ENCODE measurements at places on chromosomes 3 and 15.

DNA sequence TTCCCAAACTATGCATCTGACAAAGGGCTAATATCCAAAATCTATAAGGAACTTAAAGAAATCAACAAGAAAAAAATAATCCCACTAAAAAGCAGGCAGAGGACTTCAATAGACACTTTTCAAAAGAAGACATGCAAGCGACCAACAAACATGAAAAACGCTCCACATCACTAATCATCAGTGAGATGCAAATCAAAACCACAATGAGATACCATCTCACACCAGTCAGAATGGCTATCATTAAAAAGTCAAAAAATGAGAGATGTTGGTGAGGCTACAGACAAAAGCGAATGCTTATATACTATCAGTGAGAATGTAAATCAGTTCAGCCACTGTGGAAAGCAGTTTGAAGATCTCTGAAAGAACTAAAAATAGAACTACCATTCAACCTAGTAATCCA is 20.2 kb downstream of the CFAP44 start:
- no peak for DNase-seq

- DNase-seq, result no peak
Observed at GRCh38 chr15:75185271-75186029, 16.2 kb upstream of the C15orf39 start.

- DNase-seq, result no peak
Observed at GRCh38 chr3:42653560-42654330, at the start of gene ZBTB47. TSS of gene ZBTB47 (plus strand) at chr3:42653697. CDS start at chr3:42658356, 4,659 bp downstream.

GRCh38 chr3:106715286-106715685 is 662.0 kb upstream of the CCDC54 start:
- DNase-seq, result no peak

DNA sequence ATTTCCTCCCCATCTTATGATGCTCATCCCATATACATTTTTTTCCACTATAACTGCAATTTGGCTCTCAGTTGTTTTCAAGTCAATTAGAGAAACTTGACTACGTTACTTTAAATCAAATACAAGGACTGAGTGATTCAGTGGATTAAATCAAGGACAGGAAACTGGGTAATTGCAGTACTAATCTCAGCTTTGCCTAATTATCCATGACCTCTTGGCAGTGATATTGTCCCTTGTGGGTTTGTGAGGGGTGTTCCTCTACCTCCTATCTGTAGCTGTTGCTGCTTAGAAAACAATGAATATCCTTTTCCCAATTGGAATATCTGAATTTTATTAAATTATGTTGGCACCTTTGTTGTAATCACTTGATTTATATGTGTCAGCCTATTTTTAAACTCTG is 79.4 kb downstream of the ZPLD1 start:
- DNase-seq, result no peak

GRCh38 chr3:38459499-38460048 is 5.9 kb downstream of the ACVR2B start:
- no peak for DNase-seq

DNA sequence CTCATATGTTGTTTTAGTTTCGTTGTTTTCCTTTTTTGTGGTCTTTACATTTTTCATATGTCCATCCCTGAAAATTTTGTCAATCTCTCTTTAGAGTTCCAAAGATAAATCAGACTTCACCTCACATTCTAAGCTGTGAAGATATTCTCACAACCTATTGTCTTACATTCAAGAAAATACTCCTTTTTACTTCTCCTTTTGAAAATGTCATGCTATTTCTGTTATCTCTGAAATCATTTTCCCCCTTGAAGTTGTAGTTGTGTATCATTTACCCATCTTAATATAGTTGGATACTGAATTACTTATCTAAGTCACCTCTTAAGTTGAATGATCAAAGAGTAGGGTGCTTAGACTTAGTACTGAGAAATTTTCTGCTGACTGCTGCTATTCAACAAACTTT is 74.3 kb downstream of the DCUN1D1 start:
- no peak for DNase-seq

Measured in NCI-H1694 (cell line).